Skin of body (tissue), 3 donors: ENCODE measurements at places on chromosomes 16 and 17.

- no peak for DNase-seq
Observed at GRCh38 chr17:80871341-80871740, 120.3 kb upstream of the CHMP6 start.

DNA sequence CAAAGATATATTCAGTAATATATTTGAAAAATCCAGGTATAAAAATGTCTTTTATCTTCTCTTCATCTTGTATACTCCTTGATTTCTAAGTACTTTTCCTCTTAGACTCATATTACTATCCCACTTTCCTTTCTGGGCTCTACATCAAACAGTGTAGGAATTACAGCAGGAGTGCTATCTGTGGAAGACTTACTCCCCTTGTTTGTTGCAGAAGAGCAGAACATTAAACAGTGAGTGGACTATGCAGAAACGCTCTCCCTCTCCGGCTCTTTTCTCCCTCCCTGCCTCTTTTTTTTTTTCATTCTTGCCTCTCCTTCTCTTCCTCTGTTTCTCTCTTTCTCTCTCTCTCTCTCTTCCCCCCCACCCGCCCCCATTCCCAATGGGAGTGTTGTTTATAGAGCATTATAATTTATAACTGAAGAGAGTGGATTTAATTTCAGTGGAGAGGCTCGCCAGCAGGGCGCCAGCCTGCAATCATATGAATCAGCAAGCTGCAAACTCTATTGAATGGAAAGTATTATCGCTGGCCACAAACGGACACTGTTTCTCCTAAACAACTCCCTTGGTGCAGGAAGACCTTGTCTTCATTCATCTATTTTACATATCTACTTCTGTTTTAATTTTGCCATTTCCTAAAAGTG is 242.3 kb upstream of the TBX2 start:
- no peak for DNase-seq

- DNase-seq, result no peak
Observed at GRCh38 chr17:66076546-66077190, 115.3 kb downstream of the CEP112 start.

DNA sequence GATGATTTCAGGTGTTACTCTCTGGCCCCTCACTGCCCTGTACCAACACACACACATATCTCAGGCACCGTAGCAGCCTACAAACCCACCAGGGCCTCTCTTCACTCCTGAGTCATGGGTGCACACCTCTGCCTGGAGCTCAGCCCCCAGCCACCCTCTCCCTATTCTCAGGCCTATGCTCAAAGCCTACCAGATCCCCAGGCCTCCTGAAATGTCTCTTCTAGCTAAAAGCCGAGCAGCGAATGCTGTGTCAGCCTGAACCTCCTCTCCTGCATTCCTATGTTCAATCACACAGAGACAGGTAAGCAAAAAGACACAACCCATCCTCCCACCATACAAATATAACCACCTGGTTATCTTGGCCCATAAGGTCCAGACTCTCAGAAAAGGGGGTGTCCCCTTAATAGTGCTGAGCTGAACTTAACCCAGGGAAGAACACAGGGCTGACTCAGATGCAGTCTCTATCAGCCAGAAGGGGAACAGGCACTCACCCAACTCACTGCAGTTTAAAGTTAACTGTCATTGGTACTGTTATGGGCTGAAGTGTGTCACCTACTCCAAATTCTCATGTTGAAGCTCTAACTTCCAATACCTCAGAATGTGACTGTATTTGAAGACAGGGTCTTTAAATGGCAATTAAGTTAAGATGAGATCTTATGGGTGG is 62.0 kb upstream of the TEKT3 start:
- no peak for DNase-seq

GRCh38 chr17:48944515-48945260 is at the start of gene SNF8:
Gene SNF8 (minus strand): TSS chr17:48944842. CDS start chr17:48944734, 108 bp downstream.
- peak; percentile 55 for DNase-seq

GRCh38 chr17:48809182-48809581 is 7.8 kb downstream of the TTLL6 start:
- no peak for DNase-seq

- no peak for DNase-seq
Observed at GRCh38 chr17:67517325-67517724, 140.2 kb downstream of the PITPNC1 start.

DNA sequence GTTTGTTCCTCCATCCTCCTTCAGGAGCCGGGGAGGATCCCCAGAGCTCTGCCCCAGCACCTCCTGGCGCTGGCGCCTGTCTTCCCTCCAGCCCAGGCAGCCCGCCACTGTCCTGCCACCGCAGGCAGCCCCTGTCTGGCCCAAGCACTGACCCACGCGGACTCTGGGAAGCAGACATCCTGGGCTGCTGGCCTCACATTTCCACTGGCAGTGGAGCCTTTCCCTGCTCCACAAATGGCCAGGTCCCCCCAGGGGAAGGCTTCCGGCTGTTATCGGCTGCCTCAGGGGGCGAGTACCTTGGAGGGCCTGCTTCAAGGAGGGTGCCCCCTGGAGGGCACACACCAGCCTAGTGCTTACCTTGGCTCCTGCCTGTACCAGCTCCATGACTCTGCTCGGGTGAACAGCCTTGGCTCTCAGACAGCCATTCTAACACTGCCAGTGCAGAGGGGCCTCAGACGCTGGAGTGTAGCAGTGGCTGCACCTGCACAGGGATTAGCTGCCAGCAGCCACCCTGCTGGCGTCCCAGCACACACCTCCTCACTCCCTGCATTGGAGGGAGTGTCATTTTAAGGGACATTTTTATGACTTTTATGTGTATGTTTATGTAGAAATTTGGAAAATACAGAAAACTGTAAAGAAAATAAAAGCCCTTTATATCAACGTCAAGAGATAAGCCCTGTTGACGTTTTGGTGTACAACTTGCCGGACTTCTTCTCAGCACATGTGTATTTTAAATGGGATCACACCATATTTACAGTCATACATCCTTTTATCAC is 21.0 kb downstream of the ACE start:
- DNase-seq, result no peak

DNA sequence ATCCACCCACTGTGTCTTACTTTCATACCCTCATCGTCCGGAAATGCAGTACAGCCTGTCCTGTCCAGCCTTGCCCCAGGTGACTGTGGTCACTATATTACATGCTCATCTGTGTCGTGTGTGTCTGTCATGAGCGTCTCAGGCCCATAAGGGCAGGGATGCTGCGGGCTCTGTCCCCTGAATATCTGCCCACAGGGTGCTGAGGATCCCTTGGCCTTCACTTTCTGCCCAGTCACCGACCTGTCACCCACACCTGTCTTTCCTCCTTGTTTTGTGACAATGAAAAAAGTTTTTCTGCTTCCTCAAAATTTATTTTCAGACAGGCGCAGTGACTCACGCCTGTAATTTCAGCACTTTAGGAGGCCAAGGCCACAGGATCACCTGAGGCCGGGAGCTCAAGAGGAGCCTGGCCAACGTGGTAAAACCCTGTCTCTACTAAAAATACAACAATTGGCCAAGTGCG is 1.4 kb upstream of the CTRB1 start:
- no peak for DNase-seq

DNA sequence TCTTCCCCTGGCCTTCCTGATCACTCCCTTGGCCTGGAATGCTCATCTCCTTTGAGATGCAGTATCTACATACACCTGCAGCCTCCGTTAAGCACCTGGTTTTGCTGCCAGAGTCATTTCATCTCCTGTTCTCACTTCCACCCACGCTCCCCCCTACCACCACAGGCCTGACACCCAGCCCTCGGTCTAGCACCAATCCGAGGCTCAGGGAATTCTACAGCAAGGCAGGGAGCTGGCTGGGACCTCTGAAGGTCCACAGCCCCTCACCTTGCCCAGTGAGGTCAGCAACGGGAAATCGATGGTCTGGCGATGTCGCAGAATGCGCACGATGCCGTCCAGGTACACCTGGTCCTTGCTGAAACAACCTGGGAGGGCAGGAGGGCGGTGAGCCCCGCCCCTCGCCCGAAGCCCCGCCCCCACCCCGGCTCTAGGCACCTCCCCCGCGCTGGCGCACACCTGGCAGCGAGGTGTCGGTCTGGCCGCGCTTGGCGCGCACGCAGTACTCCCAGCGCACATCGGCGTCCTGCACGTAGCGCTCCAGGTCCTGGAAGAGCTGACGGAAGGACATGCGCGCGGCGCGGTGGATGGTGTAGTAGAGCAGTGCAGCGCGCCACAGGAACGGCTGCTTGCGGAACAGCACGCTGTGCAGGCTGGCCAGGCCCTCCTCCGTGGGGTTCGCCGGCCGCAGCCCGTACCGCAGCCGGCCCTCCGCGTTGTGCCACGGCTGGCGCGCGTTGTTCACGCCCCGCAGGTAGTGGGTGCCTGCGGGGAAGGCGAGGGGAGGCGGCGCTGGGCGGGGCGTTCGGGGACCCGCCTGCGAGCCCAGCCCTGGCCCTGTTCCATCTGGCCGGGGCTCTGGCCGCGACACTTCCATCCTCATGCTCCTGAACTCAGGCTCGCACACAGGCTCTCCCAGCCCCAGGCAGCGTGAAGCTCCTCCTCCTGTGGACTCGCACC is 5.7 kb downstream of the MATCAP1 start:
- DNase-seq, result peak; percentile 22

GRCh38 chr16:9862327-9862726 is 319.9 kb downstream of the GRIN2A start:
- no peak for DNase-seq

DNA sequence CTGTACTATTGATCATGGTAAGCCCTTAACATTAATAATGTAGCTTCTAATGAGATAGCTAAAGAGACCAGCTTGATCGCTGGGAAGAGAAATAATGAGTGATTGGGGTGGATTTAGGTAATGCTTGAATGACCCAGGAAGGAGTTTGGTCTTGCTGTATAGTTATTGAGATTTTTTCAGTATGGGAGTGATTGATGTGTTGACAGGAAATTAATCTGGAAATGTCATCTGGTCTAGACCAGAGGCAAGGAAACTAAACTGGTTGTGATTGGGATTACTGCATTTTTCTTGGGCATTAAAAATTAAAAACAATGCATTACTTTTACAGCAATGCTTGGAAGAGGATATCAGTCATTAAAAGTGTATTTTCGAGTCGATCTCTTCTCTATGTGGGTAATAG is 11.8 kb downstream of the TEFM start:
- DNase-seq, result no peak

DNA sequence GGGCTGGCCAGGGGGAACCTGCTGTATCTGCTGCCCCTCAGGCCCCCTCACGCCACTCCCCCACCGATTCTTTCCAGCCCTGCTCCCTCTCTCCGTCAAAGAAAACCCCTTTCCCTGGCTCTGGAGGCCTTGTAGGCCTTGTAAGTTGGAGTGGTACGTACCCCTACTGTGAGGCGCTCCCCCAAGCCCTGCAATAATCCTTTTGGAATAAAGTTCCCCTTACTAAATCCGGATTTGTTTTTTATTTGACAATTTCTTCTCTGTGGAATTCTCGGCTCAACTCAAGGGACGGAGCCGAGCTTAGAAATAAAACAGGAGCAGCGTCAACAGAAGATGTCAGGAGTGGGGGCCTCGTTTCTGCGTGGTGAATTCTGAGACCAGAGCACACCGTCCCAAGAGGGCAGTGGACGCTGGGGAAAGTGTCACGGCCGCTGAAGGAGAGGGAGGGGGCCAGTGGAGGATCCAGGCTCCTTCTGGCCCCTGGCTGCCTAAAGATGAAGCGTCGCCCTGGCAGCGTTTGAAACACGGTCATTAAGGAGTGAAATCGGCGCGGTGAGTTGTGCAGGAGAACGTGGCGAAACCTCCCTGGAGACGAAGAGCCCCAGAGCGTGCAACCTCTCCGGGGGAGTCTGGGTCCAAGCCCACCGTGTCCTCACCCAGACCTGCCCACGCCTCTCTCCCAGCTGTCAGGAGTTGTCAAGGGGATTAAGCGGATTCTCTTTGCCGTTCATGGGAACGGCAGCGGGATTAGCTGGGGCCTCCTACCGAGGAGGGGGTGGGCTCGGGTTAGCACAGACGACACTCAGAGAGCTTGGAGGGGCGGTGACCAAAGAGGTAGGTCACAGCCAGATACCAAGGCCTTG is 47.0 kb downstream of the SLC7A5 start:
- no peak for DNase-seq

DNA sequence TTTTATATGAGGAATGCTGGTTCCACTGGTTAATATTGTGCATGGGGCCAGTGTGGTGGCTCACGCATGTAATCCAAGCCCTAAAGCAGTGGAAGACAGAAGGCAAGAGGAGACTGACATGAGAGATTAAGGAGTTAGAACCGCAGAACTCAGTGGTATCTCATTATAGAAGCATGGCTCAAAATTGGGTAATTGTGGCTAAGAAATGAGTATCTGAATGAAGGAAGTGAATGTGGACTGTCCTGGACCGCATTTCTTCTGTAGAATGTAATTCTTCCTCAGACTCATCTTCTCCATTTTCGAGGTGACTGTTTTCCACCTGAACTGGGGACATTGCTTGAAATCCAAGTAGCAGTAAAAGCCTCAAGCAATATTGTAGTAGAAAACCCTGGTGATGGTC is 42.6 kb upstream of the CDR2 start:
- no peak for DNase-seq

GRCh38 chr16:79612207-79612606 is 11.7 kb upstream of the MAF start:
- DNase-seq, result no peak

DNA sequence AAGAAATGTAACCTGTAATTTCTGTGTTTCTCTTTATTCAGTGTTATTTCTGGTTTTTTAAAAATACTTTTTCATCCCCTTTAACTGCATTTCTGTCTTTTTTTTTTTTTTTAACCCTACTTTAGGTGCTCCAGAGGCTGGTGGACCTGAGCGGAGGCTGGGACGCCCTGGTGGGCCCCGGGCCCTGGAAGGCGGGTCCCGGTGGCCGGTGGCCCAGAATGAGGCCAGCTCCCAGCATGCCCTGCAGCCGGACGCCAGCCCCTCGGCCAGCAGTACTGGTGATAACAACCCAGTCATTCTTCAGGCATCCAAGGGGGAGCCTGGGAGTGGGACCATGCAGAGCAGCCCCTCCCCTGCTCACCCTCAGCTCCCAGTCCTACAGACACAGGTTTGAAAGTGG is 1.5 kb downstream of the SRCAP start:
- no peak for DNase-seq

DNA sequence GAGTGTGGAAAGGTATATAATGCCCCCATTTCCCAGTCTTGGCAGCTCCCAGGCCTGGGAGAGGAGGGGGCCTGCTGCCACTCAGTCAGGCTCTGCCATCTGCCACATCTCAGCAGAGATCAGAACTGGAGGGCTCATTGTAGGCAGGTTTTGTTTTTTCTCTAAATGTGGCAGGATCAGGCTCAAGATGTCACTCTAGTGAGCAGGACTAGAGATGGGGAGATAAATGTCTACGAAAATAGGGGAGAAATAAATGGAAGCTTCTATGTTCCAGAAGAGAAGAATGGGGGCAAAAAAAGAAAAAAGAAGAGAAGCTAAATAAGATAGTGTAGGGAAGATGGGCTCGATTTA is 13.9 kb downstream of the NXPH3 start:
- no peak for DNase-seq

GRCh38 chr17:48384164-48384563 is 45.9 kb downstream of the SKAP1 start:
- no peak for DNase-seq

- DNase-seq, result no peak
Observed at GRCh38 chr17:38556239-38556638, 49.5 kb downstream of the SRCIN1 start.
